ENCODE measurements at places on chromosomes 11 and 22.

GRCh38 chr11:36280531-36280930 lies 8.7 kb downstream of the COMMD9 start:
- no peak for DNase-seq

GRCh38 chr11:454801-455565 lies 4.9 kb downstream of the PTDSS2 start:
- no peak for DNase-seq

DNA sequence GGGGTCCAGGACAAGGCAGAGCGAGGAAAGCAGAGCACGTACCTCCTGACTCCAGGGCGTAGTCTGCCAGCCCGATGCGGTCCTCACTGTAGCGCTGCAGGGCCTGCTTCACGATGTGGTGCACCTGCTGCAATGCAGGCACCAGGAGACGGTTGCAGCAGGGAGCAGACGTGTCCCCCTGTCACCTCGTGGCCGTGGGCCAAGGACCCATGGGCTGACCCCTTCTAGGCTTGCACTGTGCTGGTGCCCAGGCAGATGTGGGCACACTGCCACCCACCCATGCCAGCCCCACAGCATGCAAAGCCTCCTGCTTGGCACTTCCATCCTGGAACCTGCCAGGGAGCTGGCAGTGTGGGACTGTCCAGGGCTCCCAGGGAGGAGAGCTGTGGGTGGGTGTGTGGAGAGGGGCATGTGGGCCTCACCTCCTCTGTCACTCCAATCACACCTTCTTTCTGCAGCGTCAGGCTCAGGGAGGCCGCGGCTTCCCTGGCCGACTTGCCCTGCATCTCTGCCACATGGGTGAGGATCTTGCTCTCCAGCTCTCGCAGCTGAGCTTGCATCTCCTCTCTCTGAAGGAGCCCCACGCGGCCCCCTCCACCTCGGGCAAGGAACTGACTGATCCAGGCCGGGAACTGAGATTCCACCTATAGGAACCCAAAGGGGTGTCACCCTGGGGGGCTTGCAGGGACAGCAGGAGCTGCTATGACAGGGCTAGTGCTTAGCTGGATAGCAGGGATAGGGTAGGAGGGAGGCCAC lies 16.3 kb downstream of the SUN2 start:
- DNase-seq: no peak

- DNase-seq: no peak
These were observed 40.7 kb upstream of the RTL6 start for GRCh38 chr22:44538518-44539315.

DNA sequence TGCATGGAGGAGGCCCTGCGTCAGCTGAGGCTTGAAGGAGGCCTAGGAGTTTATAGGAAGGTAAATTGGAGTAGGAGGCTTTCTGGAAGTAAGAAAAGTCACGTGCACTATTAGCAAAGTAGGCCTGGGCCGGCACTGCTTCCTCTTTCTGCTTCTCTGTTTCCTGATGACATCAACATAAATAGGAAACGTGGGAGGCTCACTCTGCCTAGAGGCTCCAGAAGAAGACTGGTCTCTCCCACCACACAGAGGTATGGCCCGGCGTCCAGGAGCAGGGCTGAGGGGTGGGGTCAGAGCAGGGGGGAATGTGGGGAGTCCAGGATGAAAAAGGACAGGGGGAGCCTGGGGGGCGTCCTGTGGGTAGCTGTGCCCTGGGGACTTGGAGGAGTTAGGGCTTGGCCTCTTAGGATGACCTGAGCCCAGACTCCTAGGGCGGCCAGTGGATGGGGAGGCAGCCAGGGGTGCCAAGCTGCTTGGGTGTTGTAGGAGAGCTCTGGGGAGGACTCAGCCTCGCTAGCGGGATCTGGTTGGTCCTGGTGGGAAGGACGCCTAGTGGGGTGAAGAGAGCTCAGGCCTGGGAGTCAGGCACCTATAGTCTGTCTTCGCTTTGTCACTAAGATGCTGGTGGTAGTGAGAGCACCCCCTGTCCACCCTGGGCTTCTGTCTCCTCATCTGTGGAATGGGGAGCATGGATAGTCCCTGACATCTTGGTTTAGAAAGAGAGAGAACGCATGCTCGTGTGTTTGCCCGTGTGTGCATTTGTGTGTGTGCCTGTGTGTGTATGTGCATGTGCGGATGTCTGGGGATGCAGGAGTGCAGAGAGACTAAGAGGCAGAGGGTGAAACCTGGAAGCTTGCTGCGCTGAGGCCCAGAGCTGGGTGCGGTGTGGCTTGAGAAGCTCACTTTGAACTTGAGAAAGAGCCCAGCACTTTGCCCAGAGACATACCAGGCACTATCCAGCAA lies at the start of gene CSF2RB:
Gene CSF2RB (plus strand): TSS at position 202 of the 963 bp plus-strand sequence. CDS start 8,580 bp downstream, outside the sequence.
- DNase-seq: no peak

DNA sequence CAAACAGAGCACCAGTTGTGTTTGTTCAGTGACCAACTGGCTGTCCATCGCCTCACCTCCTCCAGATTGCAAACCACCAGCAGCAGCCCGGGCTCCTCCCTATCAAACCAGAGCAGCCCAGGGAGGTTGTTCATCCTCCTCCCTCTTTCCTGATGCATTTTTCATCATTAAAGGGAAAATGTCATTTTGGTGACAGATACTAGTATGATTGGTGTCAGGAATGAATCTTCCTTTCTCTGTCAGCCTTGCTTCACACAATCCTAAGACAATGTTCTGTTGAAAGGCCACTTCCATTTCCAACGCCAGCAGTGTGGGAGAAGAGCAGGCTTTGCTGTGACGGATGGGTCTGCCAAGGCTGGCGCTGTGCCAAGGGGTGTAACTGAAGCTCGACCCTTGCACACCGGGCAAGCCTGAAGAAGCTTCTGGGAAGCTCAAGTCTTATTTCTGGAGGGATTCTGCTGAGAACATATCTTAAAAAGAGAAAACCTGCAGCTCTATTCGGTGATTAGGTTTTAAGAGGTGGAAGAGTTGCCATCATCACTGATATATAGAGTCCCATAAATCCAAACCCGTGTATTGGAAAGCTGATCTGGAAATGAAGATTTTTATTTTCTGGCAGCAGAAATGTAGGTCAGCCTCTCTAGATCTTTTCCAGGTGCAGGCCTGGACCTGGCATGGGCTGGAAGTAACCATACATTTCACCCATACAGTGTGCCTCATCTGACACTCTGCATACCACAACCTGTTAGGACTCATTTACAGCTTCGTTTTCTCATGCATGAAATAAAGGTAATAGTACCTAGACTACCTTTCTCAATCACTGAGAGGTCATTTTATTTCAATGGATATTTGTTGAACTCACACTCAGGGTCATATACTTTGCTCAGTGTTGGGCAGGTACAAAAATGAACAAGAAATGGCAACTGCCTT lies 524.5 kb downstream of the NTM start:
- DNase-seq: no peak

DNA sequence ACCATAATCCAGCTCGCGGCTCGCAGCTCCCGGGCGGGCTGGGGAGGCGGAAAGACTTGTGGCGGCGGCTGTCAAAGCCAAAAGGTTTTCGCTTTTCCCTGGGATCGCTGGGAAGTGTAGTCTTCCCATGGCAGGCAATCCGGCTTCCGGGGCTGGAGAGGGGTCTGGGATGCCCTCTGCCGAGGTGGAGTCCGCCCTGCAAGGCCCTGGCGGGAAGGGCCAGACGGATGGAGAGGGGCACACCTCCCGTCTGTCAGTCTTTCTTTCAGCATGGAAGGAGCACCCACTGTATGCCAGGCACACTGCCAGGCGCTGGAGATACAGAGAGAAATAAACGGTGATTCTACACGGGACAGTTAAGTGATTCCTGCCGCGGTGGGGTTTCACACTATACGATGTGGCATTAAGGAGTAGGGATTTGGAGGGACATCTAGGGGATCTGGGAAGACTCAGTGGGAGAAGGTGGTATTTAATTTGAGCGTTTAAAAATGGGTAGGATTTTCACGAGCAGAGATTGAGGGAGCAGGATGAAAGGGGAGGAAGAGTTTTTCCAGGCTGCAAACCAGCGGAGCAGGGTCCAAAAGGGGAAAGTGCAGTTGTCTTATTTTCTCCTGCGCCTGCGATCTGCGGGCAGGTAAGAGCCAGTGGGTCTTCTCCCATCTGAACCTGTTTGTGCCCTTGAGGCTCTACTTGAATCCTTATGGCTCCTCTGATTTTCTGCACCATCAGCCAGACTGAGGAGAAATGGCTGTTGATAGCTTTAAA lies at the start of gene BACE1:
Gene BACE1 (minus strand): TSS at position 60 of the 765 bp plus-strand sequence. CDS start 461 bp downstream, outside the sequence.
- no peak for DNase-seq

DNA sequence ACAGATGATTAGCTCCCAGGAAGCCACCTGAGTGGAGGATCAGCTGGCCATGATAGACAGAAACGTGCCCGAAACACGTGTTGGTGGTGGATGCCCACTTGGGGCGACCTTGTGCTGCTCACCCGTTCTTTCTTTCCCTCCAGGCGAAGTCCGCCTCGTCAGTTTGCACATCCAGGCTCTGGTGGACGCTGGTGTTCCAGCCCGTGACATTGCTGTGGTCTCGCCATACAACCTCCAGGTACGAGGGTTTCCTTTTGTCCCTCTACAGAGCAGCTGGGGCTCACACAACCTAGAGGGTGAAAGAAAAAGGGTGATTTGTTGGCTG lies 30.6 kb downstream of the IGHMBP2 start:
- no peak for DNase-seq

GRCh38 chr11:10855295-10855694 lies 2.6 kb downstream of the ZBED5 start:
- no peak for DNase-seq

DNA sequence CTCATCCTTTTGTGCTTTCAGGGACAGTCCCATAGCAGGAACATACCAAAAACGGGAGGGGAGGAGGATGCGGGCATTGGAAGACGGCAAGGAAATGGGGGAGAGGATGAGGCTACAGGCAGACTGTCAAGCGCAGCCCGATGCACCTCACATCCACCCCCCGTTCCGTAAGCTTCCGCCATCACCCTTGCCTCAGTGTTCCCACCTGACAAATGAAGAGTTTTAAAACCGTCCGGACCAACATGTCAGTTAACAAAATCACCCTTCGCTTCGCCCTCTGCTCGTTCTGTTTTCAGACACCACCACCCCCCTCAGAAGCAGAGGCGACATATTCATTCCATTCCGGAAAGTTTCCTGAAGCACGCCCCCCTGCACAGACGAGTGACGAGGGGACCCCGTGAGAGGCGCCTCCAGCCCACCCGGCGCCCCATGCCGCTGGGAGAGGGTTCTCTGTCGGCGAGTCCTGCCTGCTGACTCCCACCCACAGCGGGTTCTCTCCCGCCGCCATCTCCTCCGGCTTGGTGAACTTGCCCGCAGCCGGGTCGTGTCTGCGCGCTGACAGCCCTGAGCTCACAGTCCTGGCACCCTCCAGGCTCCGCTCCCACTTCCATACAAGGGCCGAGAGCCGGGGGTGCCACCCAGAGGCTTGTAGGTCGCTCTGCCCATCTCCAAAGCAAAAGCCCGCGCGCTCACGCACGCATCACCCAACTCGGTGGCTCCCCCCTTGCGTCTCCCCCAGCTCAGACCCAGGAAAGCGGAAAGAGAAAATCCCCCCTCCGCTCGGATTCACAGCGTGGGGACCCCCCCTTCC lies 1.5 kb downstream of the IGSF9B start:
- DNase-seq: peak; percentile 21

DNA sequence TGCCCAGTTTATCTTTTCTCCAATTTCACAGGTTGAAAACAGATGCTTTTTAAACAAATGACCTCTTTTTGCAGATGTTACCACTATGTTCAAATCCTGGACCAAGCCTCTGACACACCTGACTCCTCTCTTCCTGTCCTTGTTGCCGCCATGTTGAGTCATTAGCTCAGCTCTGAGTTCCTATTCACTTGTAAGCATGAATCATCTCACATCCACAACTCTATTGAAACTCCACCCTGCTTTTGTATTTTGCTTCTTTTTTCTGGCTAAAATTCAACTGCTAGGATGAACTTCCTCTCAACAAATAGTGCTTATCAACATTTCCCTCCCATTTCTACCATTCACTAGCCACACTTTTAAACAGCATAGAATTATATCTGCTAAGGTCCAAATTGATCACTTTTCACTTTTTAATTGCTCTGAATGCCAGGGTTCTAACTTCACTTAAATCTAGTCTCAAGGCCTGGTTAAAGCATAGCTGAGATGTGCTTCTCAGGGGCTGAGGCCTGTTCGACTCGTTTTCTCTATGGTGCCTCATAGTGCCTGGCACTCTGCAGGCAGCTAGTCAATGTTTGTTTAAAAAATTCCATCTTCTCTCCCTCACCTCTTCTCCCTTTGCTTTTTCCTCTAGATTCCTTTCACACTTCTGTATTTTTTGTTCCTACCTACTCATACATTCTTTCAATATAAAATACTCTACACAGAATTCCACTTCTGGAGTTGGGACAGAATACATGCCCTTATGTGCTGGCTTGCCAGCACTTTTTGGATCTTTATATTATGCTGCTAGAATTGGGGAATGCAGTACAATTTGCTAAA lies 3.9 kb downstream of the JOSD1 start:
- DNase-seq: no peak

- DNase-seq: no peak
These were observed 459.3 kb downstream of the BRD1 start for GRCh38 chr22:49368221-49368975.

- DNase-seq: no peak
These were observed 25.7 kb upstream of the CRTAM start for GRCh38 chr11:122812638-122813037.

GRCh38 chr22:35467681-35468434 lies 67.9 kb downstream of the MCM5 start:
- no peak for DNase-seq

DNA sequence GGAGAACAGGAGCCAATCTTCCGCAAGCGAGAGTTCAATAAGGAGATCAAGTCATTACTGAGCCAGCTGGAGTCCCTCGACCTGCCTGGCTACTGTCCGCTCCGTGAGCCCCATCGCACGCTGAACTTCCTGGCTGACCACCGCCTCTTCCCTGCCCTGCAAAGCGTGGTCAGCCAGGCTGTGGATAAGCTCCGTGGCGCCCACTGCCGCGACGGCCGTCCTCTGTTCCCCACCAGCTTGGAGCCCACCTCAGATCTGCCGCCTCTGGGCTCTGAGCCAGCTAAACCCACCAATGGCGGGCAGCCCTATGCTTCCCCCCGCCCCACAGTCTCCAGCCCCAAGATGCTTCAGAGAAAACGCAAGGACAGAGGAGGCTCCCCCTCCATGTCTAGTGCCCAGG lies 2.3 kb downstream of the CCDC116 start:
- no peak for DNase-seq

DNA sequence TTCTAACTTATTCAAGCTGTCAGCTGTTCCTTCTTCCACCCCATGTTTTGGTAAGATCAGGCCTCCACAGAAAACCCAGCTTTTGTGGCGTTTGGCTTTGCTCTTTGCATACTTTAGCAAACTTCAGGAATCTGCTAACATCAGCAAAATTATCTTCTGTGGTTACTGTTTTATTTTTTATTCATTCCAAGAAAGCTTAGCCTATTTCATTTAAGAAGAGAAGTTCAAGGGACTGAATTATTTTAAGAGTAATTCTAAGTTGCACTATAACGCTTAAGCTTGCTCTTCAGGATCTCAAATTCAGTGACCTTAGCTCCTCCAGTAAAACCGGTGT lies 1.1 kb downstream of the JHY start:
- no peak for DNase-seq

DNA sequence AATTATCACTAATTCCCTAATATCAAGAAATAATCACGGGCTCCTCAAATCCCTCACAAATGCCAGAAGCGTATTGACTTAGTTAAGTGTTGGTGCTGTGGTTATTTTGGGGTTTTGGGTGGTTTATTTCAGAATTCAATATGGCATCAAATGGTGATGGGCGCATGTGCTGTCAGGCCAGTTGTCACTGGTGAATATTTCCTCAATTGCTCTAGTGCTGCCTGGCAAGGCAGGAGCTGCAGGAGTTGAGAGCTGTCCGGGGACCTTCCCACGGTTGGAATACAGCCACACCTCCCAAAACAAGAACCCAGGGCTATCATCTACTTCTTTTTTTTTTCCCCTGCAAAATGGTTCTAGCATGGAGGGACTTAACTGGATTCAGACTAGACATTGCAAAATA lies 10.3 kb downstream of the IGLL5 start:
- no peak for DNase-seq

All from stimulated activated naive CD4-positive, alpha-beta T cell (primary cell).